ENCODE measurements at places on chromosomes 7 and 10. TPM values are rescaled to one million over a fixed set of nuclear protein-coding genes. Genes with fewer than 3 reads are reported as not detected.

The ADAMTS14 gene
- total RNA-seq, result 0.16 TPM

GRCh38 chr10:109062371-109062770 is 860.9 kb downstream of the XPNPEP1 start:
- no peak for DNase-seq

- DNase-seq, result no peak
Measured at GRCh38 chr10:117248750-117249465, 8.0 kb downstream of the SLC18A2 start.

DNA sequence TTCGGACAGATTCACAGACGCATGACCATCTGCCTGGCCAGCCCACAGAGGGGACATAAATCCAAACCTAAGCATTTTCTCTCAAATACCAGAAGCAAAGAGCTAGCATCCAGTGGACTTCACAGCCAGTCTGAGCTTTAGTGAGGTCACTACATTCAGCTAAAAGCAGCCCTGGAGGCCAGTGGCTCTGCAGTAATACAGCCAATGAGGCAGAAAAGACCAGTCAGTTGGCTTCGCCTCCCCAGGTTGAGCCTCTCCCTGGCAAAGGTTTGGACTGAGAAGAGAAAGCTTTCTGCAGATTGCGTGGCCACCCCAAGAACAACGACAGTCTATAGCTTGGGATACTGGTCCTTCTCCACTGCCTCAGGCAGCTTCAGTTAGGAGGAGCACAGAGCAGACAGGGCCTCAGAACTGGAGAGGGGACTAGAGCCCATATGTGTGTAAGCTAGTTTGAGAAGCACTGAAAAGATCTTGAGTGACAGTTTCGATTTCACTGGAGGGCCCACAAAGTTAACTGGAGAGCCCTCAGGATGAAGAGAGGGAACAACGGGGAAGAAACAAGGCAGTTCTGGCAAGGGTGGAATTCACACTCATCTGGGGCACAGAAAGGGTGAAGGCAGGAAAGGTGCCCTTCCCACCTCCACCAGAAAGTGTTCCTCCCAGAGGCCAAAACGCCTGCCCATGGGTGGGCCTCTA is 3.8 kb downstream of the WDR91 start:
- DNase-seq, result no peak

Measured in occipital lobe (tissue), 3 donors.